Kasumi-1 (cell line): ENCODE measurements at places on chromosomes 6 and 20.

- no peak for DNase-seq
Measured at GRCh38 chr6:135750081-135750480, 101.4 kb upstream of the PDE7B start.

DNA sequence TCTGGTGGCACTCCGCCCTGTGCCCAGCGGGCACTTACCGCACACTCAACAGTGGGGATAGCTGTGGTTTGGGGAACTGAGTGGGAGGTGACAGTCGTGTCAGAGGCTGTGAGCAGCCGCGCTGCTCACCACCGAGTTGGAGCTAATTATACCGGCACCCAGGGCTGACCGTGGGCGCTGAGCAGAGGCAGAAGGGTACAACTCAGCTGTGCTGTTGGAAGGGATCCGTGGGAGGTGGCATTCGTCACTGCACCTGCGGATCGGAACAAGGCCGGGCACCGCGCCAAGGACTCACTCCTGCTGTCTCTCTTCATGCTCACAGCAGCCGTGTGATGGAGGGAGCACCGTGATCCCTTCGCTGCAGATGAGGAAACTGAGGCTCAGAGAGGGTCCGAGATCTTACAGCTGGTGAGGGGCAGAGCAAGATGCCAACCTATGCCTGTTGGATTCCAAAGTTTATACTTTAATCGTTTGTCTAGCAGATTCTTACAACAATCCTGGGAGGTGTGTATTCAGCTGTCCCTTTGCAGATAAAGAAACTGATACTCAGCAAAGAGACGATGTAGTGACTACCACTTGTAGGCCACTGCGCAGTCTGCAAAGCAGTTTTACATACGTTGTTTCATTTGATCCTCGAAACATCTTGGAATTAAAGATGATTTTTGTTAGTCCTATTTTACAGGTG, 713 bp upstream of the ELMO2 start:
- no peak for DNase-seq

DNA sequence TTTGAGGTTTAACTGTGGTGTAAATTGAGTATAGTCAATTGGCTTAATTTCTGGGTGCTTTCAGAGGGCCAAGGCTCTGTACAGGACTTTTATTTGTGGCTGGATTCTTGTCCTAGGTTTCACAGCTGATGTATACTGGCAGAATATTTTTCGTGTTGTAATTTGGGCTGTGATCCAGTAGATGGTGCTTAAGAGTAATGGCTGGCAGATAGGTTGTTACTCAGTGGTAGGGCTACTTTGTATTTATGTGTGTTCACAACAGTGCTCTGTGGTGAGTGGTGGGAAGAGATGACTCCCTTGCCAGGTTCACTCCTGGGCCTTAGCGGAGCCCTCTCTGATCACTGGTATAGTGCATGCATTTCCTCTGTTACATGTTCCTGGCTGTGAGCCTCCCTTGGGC, 34.5 kb upstream of the FERMT1 start:
- DNase-seq = peak; percentile 63

DNA sequence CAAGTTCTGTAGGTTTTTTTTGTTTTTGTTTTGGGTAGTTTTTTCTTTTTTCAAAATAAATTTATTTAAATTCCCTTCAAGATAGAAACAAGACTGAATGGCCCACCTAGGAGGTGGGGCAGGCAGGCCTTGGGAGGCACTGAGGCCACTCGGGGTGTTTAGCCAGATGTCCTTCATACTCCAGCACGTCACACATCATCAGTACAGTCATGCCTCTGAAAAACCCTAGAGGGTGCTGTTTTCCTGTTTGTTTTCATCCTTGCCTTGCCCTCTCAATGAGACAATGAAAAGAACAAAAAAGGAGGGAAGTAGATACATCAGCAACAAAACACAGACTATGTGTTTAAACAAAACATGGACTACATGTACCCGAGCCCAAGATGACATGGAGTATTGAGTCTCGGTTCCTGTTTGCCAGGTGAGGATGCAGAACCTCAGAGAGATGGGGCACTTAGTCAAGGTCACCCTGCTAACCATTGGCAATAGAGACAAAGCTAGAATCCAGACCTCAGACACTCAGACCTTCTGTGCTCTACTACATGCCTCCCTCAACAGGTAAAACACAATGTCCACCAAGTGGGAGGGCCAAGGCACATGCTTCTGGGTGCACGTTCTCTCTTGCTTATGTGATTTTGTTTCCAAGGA, 26.8 kb upstream of the CLIC5 start:
- DNase-seq = peak; percentile 79

- DNase-seq = no peak
Measured at GRCh38 chr6:122650403-122650802, 40.2 kb downstream of the PKIB start.

- DNase-seq = peak; percentile 82
Measured at GRCh38 chr6:14903176-14904038, 342.5 kb upstream of the JARID2 start.

DNA sequence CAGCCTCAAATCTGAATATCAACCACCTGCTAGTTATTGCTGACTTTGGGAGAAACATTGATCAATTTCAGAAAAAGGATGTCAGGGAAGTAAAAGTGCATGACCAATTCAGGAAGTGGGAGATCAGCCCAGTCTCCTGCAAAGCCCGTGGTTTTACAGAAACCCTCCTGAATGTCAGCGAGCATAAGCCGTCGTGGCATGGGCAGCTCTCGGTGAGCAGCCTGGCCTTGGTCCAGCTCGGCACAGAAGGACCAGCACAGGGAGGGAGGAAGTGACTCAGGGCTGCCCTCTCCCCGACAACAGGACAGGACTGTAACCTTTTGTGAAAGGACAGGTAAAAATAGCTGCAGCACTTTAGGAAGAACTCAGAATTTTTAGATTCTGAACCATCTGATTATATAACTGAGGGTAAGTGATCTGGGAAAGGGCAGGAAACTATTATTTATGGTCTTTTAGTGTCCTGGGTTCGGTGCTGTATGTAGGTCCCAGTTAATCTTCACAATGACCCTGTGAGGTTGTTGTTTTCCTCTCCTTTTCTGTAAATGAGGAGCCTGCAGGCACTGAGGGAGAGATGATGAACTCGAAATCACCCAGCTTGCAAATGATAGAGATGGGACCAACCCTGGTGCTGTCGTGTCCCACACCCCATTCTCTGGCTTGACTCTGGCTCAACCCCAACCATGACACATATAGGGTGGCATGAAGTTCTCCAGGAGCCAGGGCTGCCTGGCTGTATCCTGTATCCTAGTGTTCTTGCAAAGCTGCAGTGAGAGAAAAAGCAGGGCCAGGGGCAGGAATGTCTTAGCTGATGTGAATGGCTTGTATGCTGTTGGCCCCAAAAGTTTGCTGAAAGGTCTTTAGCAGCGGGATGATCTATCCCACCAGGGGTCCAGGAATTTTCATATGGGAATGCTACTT, 37.6 kb downstream of the NRN1 start:
- peak; percentile 27 for DNase-seq

DNA sequence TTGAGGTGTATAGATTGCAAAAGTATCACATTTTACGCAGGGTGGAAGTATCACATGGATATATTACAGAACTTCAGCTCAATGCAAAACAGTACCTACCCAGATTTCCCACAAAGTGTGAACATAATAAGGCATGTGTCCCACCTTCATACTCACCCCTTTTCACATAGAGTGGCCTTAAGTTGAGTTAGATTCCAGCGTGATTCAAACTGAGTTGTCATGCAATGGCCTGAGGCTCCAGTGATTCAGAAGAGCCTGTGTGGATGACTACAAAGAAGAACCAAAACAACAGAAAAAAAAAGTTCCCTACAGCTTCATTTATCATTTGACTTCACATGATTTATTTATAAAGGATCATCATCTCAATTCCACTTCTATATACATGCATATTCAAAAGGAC, 309.7 kb downstream of the SLC35F1 start:
- DNase-seq = no peak

- DNase-seq = no peak
Measured at GRCh38 chr6:163529605-163530004, 115.1 kb downstream of the QKI start.

DNA sequence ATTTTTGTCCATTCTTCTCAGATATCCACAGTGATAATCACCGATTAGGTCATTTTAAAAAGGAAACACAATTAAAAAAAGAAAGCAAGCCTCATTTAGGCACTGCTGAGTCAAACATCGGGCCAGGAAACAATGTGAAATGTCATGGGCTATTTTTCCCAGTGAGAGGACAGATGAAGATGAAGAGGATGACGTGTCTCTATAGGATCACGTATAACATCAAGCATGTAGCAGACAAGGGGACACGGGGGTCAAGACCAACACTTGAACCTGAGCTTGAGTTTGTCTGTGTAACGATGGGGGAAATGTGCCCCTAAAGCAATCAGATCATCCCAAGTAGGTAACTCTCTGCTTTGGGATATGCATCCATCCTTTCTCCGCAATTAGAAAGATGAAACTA, 553.2 kb downstream of the CD83 start:
- DNase-seq = no peak

DNA sequence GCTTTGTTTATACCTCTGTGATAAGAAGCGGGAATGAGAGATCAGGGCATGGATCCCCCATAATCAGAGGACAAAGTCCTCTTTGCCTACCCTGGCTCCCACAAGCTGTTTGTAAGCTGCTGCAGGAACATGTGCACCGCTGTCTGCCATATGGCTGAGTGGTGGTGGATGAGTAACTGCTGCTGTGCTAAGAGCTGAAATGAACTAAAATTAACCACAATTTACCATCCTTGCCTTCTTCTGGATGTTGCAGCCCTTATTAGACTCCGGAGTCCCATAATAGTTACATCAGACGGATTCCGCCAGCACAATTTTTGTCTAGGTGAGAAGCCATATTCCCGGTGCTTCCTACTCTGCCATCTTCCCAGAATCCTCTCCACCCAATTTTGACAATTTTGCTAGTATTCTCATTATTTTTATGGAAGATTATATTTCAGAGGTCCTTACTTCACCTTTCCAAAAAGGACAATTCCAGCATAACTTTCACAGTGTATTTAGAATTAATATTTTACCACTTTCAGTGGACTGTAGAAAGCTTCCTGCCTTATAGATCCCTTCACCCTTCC, 6.0 kb upstream of the CMTR1 start:
- no peak for DNase-seq

- peak; percentile 71 for DNase-seq
Measured at GRCh38 chr20:53609491-53610445, 16.1 kb upstream of the ZNF217 start.

DNA sequence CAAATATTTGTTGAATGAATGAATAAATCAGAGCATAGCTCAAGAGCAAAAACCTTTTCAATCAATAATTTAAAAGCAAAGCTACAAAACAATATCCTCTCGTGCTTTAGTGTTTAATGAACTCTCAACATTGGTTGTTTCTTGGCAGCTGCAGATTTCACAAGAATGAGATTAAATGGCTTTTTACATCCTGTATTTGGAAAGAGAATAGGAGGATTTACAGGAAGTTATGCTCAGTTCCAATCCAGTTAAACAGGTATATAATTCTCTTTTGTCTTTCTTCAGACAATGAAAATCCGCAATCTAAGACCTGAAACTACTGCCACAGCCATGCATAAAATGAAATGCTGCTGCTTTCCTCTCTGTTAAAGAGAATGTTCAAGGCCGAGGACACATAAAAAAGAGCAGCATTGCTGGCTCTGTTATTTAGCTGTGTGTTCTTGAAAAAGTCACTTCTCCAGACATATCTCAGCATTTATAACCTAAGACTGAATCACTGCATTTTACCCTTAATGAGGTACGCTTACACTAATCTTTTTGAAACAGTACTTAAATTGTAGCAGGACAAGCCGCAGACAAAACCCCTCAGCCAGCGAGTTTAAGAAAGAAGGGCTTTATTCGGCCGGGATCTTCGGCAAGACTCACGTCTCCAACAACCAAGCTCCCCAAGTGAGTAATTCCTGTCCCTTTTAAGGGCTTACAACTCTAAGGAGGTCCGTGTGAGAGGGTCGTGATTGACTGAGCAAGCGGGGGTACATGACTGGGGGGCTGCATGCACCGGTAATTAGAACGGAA, 3.6 kb downstream of the C6orf52 start:
- no peak for DNase-seq

GRCh38 chr6:29490055-29490454, 2.3 kb upstream of the MAS1L start:
- DNase-seq = peak; percentile 54

DNA sequence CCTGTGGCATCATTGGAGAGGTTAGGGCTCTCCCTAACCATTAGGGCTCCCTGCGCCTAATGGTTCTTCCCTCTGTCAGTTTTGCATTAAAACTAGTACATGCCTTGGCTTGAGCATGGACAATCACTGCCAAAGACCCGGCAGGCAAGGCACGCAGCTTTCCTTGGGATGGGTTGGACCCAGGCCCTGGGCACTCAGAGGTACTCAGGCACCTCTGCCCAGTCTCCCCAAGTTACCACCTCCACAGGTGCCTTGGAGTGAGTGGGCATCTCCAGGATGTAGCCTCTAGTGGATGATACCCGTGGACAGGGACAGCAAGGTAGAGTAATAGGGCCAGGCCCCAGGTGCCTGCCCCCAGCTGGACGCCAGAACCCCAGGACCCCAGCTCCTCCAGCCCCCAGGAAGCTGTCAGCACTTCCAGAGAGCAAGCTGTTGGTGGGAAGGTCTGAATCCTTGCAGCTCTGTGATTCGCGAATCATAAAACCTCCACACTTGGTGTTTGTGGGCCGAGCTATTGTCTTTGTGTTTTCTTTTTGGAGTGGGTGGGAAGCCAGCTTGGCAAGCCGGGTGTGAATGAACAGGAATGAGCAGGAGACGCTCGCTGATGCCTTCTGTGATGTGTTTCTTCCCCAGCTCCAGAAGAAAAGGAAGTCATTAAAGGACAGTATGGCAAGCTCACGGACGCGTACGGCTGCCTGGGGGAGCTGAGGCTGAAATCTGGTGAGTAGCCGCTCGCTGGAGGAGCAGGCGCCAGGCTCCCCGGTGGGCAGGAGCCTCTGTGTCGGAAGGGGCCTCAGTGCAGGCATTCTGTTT, 35.1 kb downstream of the SYNJ2 start:
- DNase-seq = no peak

GRCh38 chr20:47927385-47927851, 142.1 kb upstream of the SULF2 start:
- DNase-seq = no peak

DNA sequence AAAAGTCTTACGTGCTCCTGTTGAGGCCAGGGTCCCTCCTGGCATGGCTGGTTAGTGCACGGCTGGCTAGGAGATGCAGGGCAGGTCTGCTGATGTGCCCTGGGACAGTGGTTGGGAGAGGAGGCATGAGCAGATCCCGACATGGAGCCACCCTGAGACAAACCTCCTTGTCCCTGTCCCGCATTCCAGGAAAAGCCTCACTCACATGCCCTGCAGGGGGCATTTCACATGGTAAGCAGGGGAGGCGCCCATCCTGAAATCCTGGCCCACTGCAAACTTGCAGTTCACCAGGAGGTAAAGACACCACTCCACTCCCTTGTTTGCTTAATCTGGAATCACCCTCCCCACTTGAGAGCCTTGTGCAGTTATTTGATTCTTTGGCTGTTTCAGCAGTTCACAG, 116.7 kb upstream of the SLC24A3 start:
- DNase-seq = no peak

GRCh38 chr6:18536591-18537055, 149.5 kb downstream of the RNF144B start:
- no peak for DNase-seq
